ENCODE measurements at places on chromosomes 5 and 9. TPM values are rescaled to one million over a fixed set of nuclear protein-coding genes. Genes with fewer than 3 reads are reported as not detected.

ISL1 gene
- total RNA-seq, result 0.17 TPM

PITX1 gene
- not detected for total RNA-seq

SPAAR gene
- not detected for total RNA-seq

GRCh38 chr5:103745353-103746065, 182.9 kb upstream of the NUDT12 start:
- DNase-seq, result no peak

GRCh38 chr5:104598285-104598684, 1035.7 kb upstream of the NUDT12 start:
- no peak for DNase-seq

DNA sequence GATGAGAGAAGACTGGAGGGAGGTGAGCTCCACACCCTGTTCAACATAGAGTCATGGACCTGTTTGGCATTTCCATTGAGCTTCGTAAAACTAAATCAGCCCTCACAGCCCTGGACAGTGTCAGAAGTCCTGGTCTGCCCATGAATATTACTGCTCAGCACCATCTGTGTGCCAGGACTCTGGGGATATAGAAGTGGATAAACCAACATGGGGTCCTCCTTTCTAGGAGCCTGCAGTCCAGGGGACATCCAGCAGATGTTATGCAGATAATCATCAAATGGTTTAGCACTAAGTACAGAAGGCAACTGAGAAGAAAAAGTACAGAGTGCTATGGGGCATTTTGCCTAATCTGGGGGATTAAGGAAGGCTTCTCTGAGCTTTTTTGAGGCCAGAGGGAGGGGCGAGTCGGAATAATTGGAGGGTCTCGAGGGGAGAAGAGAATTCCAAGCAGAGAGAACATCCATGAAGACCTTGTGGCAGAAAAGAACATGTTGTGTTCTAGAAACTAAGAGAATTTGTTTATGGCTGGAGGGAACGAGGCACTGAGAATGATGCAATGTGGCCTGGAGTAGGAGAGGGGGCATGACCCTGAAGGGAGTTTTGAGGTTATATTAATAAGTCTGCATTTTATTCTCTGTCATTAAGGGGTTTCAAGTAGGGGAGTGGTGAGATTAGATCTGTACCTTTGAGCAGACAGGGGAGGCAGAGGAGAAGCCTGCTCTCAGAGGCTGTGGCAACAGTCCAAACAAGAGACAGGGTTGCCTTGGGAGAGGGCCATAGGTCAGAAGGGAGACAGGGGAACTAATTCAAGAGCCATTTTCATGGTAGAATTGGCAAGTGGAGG, 63.5 kb upstream of the SLC2A8 start:
- no peak for DNase-seq

All from kidney epithelial cell (primary cell).